Spinal cord (tissue), 10 donors: ENCODE measurements at places on chromosomes 1 and 21. TPM values are rescaled to one million over a fixed set of nuclear protein-coding genes. Genes with fewer than 3 reads are reported as not detected.

- no peak for DNase-seq
Measured at GRCh38 chr1:160071289-160071688, 1.3 kb upstream of the KCNJ10 start.

GRCh38 chr1:161200992-161201835, 953 bp upstream of the NDUFS2 start:
- no peak for DNase-seq

DNA sequence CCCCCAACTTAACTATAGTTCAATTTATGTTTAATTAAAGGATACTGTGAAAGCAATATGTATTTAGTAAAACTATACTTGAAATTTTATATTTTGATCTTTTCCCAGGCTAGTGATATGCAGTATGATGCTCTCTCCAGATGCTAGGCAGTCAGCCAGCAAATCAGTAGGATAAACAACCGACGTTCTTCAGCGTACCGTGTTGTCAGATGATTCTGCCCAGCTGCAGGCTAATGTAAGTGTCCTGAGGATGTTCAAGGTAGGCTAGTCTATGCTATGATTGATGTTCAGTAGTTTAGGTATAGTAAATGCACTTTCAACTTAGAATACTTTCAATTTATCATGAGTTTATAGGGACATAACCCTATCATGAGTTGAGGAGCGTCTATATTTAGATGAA, 762.6 kb downstream of the MRPL39 start:
- DNase-seq, result no peak

DNA sequence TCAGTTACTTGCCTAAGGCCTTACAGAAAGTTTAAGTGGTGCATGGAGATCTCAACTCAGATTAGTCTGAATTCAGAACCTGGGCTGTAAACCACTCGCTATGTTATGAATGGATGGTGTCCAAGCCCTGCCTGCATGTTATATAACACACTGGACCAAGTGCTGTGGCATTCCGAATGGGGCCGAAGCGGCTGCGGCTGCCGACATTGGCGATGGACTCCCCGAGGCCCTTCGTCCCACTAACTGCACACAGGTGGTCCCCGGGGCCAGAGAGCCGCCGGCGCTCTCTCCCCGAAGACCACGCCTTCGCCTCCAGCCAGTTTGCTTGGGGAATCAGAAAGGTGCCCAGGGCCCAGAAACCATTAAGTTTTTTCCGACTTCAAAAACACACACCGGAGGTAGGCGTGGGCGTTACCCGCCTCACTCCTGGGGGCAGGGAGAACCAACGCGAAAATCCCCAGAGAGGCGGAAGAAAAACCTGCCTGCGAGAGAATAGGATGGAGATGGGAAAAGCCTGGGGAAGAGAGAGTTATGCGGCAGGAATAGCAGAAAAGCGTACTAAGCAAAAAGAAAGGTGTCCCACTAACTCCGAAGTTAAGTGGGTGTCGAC, 579 bp upstream of the TENT5C start:
- DNase-seq, result no peak

DNA sequence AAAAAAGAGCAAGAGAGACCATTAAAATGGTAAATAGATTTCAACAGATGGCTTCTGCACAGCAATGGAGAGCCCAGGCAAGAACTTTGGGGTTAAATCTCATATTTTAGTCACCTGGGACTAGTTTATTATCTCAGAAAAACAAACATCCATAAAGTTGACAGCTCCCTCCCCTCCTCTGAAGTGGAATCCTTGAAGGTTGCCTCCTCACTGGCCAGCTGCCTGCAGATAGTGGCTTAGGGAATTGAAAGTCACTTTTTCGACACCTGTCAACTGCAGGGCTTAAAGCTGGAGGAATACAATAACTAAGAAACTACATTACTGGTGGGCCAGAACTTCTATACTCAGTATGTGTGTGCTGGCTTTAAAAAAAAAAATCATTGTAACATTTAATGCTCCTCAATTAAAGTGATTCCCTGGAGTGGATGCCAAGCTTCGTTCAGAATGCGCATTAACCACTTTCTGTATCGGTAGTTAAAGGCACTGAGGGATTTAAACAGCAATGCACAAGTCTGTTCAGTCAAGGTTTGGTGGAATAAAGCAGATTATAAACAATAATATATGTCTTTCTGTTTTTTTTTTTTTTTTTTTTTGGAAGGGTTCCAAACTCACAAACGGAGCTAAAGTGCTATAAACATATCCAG, 52.5 kb downstream of the LHX4 start:
- no peak for DNase-seq

DNA sequence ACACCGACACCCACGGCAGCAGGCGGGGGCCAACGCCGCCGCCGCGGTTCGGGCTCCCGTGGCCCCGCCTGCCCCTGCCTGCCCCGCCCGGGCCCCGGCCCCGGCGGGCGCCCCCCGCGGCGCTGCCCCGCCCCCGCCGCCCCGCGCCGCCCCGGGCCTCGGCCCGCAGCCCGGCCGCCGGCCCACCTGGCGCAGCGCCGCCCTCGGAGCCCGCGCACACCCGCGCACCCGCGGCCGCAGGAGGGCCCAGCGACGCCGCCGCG, at the start of gene WNT3A:
Gene WNT3A (plus strand): TSS at position 213 of the 263 bp plus-strand sequence. CDS start 131 bp downstream, outside the sequence.
- no peak for DNase-seq

GRCh38 chr1:167899253-167899681, 14.7 kb downstream of the ADCY10 start:
- no peak for DNase-seq

- DNase-seq, result no peak
Measured at GRCh38 chr1:83860490-83861221, 138.3 kb downstream of the TTLL7 start.

GRCh38 chr21:36030581-36031189, 29.6 kb downstream of the SETD4 start:
- DNase-seq, result no peak

Gene C4BPB
- polyA plus RNA-seq, result 0.32 TPM

Gene SMG5
- polyA plus RNA-seq, result 71.5 TPM

Gene VCAM1
- 61.0 TPM for polyA plus RNA-seq

Gene TACSTD2
- 0.47 TPM for polyA plus RNA-seq

Gene RC3H1
- polyA plus RNA-seq, result 13.7 TPM

Gene AIRE
- polyA plus RNA-seq, result 0.63 TPM

Gene TMEM52
- 8.2 TPM for polyA plus RNA-seq
